ENCODE measurements at places on chromosomes 1 and 21.

- DNase-seq: no peak
These were observed 55.5 kb downstream of the PLPPR5 start for GRCh38 chr1:98949166-98949565.

GRCh38 chr1:188406636-188407035 lies 1577.9 kb downstream of the PLA2G4A start:
- no peak for DNase-seq

- no peak for DNase-seq
These were observed 41.7 kb upstream of the CD2 start for GRCh38 chr1:116712510-116712909.

GRCh38 chr1:100266741-100267140 lies 725 bp downstream of the RTCA start:
- no peak for DNase-seq

DNA sequence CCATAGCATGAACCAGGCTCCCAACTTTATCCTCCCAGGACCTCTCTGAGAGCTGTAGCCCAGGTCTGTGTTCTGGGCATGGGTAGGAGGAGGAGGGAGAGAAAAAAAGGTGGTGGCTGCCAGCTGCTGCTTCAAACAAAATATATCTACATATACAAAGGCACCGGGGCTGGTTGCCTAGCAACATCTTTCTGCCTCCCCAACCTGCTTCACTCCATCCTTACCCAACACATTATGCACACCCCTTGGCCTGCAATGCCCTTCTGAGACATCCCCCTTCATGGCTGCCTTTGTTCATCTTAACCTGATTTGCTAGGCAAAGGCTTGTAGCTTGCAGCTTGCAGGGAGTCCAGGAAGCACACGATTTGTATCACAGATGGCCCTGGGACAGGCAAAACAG lies 27.2 kb upstream of the ATP1A1 start:
- peak; percentile 2 for DNase-seq

DNA sequence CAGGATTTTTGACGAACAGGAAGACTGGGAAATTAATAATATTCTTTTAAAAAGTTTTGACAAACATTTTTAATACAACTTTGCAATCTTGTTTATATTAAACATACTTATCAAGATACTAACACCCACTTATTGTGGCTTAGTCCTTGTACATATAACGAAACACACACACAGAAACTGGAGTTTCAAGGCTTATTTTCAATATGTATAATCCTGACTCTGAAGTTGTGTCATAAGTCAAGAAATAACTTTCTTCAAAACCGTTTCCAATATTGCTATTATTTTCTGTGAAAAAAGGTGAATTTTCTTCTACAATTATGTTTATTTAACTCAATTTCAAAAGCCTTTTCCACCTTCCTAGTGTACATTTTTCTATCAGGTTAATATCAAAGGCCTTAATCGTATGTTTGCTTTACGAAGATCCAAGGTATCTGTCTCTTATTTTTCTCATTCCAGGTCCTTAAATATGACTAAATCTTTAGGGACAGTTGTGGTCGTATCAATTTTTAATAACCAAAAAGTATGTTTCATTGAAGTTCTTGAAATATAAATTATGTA lies 1.8 kb downstream of the CDKN2C start:
- DNase-seq: no peak

DNA sequence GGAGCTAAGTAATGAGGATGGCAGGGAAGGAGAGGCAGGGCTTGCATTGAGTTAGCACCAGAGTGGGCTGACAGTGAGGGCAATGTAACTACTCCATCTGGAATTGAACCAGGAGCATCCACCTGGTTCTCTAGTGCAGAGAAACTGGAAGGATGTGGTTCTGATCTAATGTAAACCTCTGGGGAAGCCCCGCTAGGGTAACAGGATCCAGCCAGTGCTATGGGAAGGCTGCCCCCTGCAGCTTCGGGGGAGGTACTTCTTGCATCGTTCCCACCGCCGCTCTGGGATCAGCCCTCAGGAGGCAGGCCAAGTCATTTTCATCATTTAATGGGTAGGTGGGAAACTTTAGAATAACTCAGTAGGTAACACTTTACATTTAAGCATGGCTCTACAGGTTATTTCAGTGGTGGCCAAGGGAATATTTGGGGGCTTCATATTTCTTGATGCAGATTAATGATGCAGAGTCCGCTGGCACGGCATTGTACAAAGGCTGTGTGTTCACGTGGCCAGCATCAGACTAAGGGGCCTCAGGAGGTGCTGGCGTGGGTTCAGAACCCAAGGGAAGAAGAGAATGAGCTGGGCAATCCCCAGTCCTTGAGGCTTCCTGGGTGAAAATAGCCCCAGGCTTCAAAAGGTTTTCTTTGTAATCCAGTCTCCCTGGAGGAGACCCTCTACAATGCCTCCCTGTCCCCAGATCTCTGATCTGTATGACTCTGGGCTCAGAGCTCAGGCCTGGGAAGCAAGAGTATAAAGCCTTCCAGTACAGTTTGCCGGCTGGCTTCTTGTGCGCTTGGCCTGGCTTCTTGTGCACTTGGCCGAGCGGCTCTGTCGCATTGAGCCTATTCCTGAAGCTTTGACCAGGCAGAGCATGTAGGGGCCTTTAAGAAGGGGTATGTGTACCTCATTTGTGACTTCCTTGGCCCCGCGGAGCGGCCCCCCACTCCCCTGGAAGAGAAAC lies 26.4 kb upstream of the KAZN start:
- no peak for DNase-seq

GRCh38 chr1:173224280-173224892 lies 17.3 kb upstream of the TNFSF4 start:
- DNase-seq: no peak

DNA sequence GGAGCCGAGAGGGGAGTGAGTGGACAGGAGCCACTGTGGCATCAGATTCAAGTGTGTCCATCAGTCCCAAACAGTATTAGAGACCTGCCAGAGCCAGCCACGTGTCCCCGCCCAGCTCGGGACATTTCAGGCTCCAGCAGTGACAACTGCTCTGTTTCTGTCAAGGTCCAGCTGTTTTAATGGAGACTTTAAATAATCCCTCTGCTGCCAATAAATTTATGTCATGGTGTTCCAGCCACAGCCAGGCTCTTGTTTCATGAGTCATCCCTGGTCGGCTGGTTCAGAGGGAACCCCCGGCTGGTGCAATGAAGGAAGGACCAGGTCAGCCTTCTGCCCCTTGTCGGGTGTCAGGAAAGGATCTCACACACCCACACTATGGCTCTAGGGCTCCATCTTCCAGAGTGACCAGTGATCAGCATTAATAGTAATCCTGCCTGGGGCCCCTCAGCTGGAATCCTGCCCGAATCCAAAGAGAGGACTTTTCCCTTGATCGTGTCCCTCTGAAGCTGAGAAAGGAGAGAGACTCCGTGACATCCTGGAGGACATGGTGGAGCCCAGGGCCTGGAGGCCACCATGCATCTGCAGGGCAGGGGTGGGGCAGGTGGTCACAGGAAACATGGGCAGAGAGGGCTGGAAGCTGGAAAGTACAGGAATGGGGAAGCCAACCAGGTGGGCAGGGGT lies 197.3 kb downstream of the MATN1 start:
- DNase-seq: no peak

DNA sequence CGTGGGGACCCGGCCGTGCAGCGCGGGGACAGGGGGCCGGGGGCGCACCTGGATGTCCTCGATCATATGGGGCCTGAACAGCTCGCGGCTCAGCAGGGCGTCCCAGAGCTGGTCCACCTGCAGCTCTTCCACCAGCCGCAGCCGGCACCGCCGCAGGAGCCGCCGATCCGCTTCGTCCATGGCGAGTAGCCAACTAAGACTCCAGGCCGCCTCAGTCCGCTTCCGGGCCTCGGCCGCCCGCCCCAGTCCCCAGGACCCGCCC lies at the start of gene CASP9:
TSS of gene CASP9 (minus strand) at position 195 of the 262 bp plus-strand sequence. CDS start at position 180, 15 bp downstream.
- no peak for DNase-seq

- DNase-seq: no peak
These were observed 283.4 kb downstream of the PRDM2 start for GRCh38 chr1:13983393-13983792.

- DNase-seq: no peak
These were observed 4.1 kb downstream of the ATP5IF1 start for GRCh38 chr1:28240024-28240423.

GRCh38 chr21:41737651-41738324 lies 29.1 kb downstream of the RIPK4 start:
- no peak for DNase-seq

GRCh38 chr21:25896501-25897056 lies 161.8 kb downstream of the GABPA start:
- no peak for DNase-seq

- DNase-seq: no peak
These were observed 19.4 kb downstream of the VANGL2 start for GRCh38 chr1:160419838-160420169.

- no peak for DNase-seq
These were observed 21.6 kb upstream of the TRAF5 start for GRCh38 chr1:211305044-211305443.

DNA sequence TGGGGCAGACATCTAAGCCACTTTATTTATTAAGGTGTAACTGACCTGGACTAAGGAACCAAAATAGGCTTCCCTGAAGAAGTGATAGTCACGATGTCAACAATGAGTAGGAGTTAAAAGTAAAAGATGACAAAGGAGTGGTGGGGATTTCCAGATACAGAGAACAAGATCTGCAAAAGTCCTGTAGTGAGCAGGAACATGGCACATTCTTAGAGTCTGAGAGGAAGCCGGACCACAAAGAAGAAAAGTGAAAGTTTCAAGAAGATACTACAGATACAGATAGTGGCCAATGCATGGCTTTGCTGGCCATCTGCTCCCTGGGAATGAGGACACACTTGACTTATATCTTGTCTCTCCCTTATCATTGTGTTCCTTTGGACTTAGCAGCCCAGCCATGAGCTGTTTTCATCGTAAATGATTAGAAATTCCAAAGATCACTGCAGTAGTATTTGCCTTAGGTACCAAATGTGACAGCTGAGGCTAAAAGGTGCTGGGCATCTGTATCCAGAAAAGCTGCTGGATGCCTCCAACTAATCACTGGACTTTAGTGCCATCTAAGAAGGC lies 302.4 kb upstream of the NR5A2 start:
- no peak for DNase-seq

DNA sequence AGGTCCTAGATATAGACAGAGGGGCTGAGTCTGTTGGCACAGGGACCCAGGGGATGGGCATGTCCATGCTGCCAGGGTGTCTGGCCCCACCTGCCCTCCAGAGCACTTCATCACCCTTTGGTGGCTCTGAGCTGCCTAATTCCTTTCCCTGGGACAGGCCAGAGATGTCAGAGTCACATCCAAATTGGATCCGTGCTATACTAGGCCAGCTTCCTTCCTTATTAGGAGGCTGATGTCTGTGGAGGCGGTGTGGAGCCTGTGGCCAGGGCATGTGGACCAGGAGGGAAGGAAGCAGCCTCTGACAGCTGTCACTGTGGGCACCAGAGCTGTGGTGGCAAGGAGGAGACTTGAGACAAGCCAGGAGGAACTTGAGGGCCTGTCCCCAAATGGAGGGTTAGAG lies 77.7 kb upstream of the TMEM51 start:
- DNase-seq: no peak

DNA sequence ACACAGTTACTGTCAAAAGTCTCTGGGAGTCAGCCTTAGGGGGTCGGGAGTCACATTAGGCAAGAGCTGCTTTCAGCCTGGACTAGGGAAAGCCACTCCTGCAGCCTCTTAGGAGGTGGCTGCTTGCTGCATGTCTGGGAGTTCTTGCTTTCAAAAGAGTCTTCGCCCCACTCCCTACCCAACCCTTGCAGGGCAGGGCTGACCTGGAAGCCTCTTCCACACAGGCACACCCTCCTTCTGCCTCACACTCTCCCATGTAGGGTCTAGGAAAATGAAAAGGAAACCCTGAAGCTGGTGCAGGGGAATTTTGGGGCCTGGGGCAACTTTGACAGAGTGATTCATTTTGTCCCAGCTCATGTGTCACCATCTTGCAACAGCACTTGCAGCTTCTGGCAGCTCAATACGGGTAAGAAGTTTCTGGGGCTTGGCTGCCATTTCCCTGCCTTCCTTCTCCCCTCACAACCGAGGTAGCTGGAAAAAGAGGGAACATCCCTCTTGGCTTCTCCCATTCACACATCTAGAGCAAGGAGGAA lies 37.3 kb downstream of the KCND3 start:
- DNase-seq: no peak

- DNase-seq: no peak
These were observed 50.1 kb upstream of the ERRFI1 start for GRCh38 chr1:8076176-8076575.

GRCh38 chr1:164588516-164589341 lies 29.7 kb downstream of the PBX1 start:
- DNase-seq: no peak

DNA sequence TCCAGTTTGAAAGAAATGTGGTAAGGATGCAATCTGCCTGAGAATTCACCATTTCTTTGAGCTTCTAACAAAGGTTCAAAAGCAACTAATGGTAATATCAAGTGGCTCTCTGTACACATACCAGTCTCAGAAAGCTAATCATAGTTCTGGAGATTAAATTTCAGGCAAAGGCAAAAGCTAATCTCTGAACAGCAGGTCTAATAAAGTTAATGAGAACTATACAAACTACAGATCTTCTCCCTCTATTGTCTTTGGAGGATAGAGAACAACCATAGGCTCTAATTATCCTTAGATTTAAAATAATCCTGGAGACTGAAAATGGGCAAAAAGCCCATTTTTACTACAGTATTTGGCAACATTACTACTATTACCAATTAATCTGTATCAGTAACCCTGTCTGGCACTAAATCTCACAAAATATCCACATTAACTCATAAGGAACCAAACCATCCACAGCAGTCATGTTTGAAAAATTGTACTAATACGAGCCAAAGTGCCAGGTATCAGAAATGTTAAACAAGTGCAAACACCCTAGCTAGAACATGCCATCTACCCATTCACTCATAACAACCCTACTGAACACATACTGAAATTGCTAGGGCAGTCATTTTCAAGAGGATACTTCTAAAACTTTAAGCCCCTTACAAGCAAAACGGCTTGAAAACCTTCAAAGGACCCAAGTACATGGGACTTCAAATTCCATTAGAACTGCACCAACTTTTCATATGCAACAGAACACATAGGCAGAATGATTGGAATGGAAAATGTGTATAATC lies 4.8 kb downstream of the DIPK1A start:
- no peak for DNase-seq

DNA sequence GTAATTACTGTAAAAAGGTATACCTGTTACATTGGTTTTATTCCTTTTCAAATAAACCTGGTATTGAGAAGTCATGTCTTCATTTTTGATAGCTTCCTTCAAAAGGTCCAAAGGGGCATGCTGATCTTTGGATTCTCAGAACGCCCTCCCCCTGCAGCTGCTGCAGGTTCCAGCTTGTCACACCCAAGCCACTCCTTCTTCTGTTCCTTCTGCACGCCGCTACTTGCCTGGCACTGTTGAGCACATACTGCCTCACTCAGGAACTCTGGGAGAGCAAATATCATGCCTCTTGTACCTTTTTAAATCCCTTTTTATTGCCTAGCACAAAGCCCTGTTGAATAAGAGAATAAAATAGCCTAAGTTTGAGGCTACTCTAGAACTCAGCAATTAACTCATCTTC lies 136.9 kb downstream of the BARHL2 start:
- DNase-seq: no peak

GRCh38 chr21:43321111-43321510 lies 105.8 kb downstream of the SIK1 start:
- no peak for DNase-seq

GRCh38 chr1:155160128-155160527 lies 13.0 kb downstream of the KRTCAP2 start:
- DNase-seq: no peak

- DNase-seq: no peak
These were observed 21.9 kb downstream of the LRRC8D start for GRCh38 chr1:89842567-89843272.

GRCh38 chr21:46435786-46436227 lies 22.9 kb upstream of the DIP2A start:
- DNase-seq: no peak
